ENCODE measurements at places on chromosomes 1 and 21. TPM values are rescaled to one million over a fixed set of nuclear protein-coding genes. Genes with fewer than 3 reads are reported as not detected.

Gene PLA2G2F
- not detected for total RNA-seq

GRCh38 chr1:33343539-33343938 lies 22.6 kb upstream of the A3GALT2 start:
- no peak for DNase-seq
- H3K4me3 ChIP-seq, result no peak overlapping the region
- no peaks in the 10 kb centered on the region for H3K27me3 ChIP-seq
- peaks cover 38% of the 10 kb centered on the region for H3K4me1 ChIP-seq

DNA sequence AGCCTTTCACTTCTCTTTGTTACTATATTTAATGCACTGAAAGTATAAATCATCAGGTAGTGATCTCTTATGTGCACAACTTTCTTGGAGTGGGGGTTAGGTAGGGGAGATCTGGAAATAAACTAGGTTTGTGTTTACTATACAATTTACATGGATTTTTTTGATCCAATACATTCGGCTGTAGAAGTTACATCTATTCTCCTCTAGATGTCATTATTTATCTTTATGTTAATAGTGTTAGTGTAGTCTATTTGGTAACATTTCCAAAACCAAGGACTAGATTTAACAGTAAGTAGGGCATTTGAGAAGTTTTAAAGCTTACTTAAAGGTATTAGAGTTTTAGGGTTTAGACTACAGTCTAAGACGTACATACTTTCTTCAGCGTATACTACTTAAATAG lies 5.4 kb downstream of the VPS45 start:
- no peak overlapping the region for H3K27ac ChIP-seq
- H3K4me3 ChIP-seq, result no peak overlapping the region
- no peak for DNase-seq
- H3K27me3 ChIP-seq, result no peaks in the 10 kb centered on the region
- peaks cover 26% of the 10 kb centered on the region for H3K4me1 ChIP-seq

Gene SLAMF6
- 13.0 TPM for total RNA-seq

Gene ZNF683
- total RNA-seq, result not detected
